Astrocyte of the spinal cord (primary cell): ENCODE measurements at places on chromosomes 5 and 9.

- no peak for DNase-seq
Observed at GRCh38 chr9:127470662-127471061, 19.4 kb downstream of the LRSAM1 start.

DNA sequence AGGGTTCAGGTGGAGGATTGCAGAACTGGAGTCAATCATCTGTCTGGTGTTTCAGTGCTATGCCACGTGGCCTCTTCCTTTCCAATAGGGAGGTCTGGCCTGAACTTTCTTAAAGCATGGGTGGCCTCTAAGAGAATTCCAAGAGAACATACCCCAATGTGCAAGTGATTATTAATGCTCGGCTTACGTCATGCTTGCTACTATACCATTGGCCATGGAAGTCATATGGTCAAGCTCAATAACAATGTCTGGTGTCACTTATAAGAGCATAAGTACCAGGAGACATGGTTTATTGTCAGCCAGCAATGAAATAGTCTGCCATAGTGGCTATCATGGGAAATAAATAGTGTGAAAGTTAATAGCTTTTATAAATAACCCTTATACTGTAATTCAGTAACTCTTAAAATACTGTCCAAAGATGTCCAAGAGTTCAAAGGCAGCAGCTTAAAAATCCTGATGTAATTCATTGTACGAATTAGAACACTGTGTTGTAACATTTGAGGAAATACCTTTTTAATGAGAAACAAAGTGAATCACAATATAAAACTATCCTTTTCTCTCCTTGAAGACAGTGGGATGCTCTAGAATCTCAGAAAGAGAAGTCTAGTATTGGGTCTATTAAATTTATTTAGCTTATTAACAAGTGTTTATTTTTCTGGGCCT is 355.4 kb upstream of the PRR16 start:
- no peak for DNase-seq

DNA sequence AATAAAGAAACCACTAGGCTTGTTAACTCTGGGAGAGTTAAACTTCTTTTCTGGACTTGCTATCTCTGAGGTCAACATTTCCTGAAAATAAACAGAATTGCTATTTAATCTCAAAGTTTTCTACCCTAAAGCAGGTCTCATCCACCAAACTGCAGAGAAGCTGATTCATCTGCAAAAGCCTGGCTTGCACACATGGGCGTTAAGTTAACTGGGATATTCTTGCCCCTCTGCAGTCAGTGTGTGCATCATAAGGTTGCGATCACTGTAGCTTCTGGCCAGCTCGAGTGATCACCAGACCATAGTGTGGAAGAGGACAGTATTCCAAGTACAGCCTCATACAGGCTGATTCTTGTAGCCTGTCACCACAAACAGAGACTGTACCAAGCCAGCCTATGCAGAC is 99.2 kb downstream of the SPOCK1 start:
- DNase-seq, result no peak

GRCh38 chr5:122844136-122844909 is 1.1 kb upstream of the SNX24 start:
- DNase-seq, result no peak

DNA sequence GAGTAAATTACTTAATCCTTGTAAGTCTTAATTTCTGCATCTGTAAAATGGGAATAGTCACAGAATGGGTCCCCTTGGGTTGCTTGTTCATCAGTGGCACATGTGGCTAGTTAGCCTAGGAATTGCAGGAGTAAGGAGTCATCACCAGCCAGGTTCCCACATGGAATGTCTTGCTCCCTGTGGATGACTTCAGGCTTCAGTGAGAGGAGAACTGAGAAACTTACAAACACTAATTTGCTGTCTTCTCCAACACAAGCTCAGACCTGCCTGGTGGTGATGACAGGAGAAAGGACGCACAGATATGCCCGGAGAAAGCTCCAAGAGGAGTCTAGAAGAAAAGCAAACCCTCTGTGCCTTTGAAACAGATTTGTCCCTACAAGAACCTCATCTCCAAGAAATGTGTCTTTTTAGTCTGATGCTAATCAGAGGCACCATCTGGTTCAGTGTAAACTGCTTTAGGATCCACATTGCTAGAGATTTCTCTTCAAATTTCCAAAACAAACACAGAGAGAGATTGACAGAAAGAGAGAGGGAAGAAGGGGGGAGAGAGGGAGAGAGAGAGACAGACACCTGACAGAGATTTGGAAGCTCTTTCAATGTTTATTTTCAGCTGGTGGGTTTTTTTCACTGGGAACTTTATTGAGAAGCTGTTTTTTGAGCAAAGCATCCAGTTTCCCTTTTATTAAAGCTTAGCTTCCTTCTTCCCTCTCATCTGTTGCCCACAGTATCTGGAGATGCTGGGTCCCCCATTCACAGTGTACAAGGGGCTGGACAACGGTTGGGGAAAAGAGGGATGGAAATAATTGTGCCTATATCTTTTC is 128.3 kb downstream of the DOCK2 start:
- no peak for DNase-seq

- DNase-seq, result no peak
Observed at GRCh38 chr5:115423051-115423450, 121.5 kb downstream of the FEM1C start.

- DNase-seq, result peak; percentile 79
Observed at GRCh38 chr5:32278406-32278805, 34.3 kb downstream of the MTMR12 start.

GRCh38 chr5:77239126-77239741 is 28.8 kb downstream of the PDE8B start:
- DNase-seq, result peak; percentile 10

GRCh38 chr5:54525261-54525660 is 7.7 kb downstream of the SNX18 start:
- no peak for DNase-seq

GRCh38 chr9:136268318-136268717 is 22.7 kb upstream of the QSOX2 start:
- no peak for DNase-seq

DNA sequence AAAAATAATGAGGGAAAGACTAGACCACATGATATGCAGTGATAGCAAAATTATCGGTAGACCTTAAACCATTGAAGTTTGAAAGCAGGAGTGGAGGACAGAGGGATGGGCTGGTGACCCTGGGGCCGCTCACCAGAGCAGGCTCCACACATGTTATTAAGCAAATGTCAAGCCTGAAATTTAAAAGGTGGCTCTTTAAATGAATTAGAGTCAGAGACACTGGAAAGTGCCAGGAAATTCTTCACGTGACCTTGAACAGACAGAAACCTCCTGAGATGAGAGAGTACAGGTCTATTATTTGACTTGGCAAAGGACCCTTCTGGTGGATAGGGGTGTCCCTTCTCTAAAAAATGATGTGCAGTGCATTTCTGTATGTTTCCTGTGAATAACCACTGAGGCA is 111.0 kb upstream of the CPEB4 start:
- DNase-seq, result no peak

DNA sequence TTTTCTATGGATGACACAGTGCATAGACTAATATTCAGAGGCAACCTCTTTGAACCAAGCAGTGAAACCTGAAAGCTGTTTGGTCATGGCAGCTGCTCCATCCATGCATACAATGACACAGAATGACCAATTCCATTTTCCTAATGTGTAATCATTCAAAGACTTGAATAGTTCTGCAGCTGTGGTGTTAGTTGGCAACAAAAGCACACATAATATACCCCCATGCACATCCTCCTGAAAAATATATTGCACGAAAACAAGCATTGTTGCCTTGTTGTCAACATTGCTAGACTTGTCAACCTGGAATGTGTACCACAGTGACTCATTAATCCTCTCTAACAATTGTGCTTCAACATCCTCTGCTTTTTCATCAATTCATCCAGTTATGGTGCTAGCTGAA is 71.0 kb upstream of the SEMA6A start:
- no peak for DNase-seq

- peak; percentile 50 for DNase-seq
Observed at GRCh38 chr5:10323588-10324488, 16.1 kb upstream of the CMBL start.

- no peak for DNase-seq
Observed at GRCh38 chr9:93674580-93675335, 98.4 kb downstream of the PHF2 start.

DNA sequence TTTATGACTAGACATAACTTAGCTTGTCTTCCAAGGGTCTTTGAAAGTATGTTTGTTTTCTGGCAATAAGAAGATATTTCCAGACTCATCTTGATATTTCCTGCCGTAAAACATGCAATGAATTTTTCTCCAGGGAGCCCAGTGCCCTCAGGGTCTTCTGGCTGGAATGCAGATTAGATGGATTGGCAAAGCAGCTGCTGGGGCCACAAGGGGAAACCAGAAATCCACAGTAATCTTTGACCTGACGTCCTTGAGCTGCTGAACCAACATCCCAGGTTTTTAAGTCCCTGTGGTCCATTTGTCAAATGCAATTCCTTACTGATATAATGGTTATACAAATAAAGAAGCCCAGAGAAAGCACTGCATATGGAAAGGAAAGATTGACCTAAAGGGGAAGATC is 93.0 kb downstream of the THBS4 start:
- DNase-seq, result peak; percentile 14

GRCh38 chr5:8892926-8893325 is 652.9 kb downstream of the SEMA5A start:
- DNase-seq, result no peak

DNA sequence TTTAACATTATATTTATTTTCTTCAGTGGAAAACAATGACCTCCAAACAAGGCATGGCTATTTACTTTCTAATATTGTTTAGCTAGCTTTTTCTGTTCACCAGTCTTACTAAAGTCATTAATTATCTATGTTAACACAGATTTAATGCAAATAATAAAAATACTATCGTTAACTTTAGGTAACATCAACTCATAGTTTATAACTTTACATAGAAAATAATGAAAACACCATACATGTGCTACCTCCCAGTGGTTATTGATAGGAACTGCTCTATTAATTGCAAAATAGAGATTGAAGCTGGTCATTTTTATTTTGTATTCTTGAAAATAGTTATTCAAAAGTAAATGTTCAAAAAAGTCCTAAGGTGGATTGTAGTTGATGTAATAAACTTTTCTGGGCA is 78.3 kb upstream of the HCN1 start:
- DNase-seq, result no peak

- no peak for DNase-seq
Observed at GRCh38 chr9:126874546-126875314, 14.3 kb downstream of the ZBTB34 start.
